ENCODE measurements at places on chromosomes 4 and X.

- no peak for DNase-seq
Observed at GRCh38 chrX:15405846-15406245, 21.6 kb upstream of the VEGFD start.

GRCh38 chrX:15946783-15947580, 92.4 kb upstream of the AP1S2 start:
- no peak for DNase-seq

DNA sequence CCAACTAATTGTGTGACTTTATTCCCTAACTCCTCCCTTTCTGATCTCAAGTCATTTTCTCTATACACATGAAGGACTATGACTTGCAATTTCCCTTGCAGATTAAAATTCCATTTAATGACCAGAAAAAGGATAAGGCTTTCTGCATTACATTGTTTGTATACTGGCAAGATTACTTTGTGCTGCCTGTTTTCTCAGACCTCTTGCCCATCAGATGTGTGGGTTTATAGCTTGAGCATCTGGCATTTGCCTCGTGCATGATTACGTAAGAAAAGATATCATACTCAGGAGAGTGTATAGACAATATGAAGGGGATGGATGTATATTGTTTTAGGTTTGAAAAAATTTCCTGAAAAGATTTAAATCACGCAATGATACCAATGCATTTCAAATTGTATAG, 593.8 kb upstream of the SLIT2 start:
- DNase-seq, result no peak

- no peak for DNase-seq
Observed at GRCh38 chr4:143019351-143019750, 165.4 kb upstream of the USP38 start.

GRCh38 chr4:83536362-83537272, 709 bp downstream of the GPAT3 start:
- DNase-seq, result no peak

DNA sequence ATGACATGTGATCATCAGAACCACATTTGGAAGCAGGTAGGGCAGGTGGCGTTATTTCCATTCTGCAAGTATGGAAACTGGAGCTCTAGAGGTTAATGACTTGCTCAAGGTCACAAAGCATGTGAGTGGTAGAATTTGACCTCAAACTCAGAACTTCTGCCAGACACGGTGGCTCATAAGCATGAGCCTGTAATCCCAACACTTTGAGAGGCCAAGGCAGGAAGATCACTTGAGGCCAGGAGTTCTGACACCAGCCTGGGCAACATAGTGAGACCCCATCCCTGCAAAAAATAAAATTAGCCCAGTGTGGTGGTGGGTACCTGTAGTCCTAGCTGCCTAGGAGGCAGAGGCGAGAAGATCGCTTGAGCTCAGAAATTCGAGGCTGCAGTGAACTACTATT, 139.2 kb downstream of the PALLD start:
- no peak for DNase-seq

- no peak for DNase-seq
Observed at GRCh38 chr4:13912966-13913365, 285.4 kb upstream of the BOD1L1 start.

GRCh38 chrX:12819222-12819621, 28.0 kb downstream of the PRPS2 start:
- DNase-seq, result no peak

DNA sequence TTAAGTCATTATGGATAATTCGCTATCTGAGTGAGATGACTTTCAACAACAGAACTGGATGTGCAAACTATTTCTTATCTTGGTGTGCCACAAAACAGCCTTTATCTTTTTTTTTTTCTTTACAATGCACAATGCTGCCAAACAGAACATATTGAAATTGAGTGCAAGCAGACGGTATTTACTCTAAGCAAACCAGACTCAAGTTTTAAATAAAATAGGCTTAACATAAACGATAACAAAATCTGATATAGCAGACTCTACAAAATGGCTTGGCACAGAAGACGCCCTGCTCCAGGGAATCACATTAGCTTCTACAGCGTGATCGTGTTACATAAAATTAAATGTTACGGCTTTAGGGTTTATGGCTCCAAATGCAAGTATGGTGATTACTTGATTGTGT, 9.6 kb upstream of the STK32B start:
- no peak for DNase-seq
